ENCODE measurements at places on chromosomes 6 and 20.

DNA sequence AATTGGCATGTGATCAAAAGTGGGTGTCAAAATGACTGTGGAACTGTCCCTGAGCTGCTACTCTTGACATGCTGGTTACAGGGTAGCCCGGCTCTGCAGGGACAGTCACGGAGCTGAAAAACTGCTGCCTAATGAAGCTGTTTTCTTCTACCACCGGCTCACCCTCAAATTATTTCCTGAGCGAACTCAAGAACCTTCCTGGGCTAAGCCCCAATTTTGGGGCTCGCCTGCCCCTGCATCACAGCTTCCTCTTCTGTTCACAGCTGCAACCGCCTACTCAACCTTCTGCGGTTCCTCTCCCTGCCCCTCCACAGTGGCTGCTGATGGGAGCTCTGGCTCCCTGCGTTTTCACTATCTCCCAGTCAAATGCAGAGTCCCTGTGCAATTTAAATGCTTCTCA, 110.8 kb upstream of the MLN start:
- ATAC-seq = no peak

GRCh38 chr6:157221049-157221816, 102.1 kb downstream of the TMEM242 start:
- ATAC-seq = peak; percentile 64

DNA sequence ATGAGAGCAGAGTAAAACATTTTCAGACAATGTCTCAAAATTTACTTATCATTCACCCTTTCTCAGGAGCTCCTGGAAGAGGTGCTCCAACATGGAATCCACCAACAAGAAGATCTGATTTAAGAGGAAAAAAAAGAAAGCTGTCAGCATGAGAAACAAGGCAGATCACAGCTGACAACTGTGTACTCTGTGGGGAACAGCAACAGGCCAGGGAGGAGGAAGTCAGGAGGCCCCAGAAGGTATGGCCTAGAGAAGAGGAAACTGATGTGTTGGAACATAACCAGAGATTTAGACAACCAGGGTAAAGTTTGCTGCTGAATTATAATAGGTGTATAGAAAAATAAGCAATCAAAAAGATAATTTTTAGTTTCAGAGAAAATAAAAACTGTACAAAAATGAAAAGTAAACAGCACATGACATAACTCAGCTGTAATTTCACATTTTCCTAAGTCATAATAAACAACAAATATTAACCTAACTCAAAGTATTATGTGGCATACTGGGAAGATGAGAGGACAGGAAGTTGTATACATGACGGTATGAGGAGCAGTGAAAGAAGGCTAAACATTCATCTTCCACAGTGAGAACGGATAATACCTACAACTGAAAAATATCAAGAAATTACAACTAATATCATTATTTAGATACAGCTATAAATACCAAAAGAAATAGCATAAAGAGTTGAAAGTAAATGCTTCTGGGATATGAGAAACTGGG, 113.6 kb upstream of the EMILIN3 start:
- ATAC-seq = no peak

DNA sequence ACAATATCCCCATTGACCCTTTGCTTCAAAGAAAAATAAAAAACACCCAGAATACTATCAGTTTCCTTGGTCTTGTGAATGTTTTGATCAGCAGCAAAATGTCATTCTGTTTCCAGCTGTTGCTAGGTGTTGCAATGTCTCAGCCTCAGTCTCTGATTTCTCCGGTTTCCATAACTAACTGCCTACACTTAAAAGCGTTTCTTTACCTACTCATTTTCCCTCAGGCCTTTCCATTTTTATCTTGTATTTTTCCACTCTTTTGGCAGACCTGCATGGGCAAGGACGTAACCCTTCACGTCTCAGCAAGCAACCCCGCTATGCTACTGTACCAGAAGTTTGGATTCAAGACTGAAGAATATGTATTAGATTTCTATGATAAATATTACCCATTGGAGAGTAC, 49.4 kb downstream of the KAT14 start:
- no peak for ATAC-seq

DNA sequence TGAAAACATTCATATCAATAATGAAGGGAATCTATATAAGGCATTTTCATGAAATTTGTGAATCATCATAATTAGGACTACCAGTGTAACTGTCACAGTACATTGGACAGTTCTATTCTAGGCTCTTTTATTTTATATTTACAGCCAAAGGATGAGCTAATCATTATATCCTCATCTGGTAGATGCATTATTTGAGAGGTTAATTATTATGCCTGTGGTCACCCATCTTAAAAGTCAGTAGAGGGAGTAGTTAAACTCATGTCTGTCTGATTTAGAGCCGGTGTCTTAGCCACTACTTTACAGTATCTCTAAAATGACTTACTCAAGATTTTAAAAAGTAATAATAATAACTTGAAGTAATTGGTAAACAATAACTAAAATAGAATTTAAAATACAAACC, 899.3 kb upstream of the MAP3K7 start:
- no peak for ATAC-seq

- ATAC-seq = no peak
These were observed 52.5 kb downstream of the RBL1 start for GRCh38 chr20:37042986-37043972.

DNA sequence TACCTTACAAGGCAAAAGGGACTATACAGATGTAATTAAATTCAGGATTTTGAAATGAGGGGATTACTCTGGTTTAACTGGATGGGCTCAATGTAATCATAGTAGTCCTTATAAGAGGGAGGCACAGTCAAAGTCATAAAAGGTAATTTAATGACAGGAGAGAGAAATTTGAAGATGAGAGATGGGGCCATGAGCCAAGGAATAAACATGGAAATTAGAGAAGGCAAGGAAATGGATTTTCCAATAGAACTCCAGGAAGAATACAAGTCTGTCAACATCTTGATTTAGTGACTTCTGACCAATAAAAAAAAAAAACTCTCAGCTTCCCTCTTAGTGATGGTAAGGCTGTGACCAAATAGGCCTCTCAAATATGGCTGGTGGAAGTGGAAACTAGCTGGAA, 101.9 kb upstream of the BEND3 start:
- ATAC-seq = no peak

- ATAC-seq = no peak
These were observed 86.6 kb downstream of the THBS2 start for GRCh38 chr6:169166896-169167580.

DNA sequence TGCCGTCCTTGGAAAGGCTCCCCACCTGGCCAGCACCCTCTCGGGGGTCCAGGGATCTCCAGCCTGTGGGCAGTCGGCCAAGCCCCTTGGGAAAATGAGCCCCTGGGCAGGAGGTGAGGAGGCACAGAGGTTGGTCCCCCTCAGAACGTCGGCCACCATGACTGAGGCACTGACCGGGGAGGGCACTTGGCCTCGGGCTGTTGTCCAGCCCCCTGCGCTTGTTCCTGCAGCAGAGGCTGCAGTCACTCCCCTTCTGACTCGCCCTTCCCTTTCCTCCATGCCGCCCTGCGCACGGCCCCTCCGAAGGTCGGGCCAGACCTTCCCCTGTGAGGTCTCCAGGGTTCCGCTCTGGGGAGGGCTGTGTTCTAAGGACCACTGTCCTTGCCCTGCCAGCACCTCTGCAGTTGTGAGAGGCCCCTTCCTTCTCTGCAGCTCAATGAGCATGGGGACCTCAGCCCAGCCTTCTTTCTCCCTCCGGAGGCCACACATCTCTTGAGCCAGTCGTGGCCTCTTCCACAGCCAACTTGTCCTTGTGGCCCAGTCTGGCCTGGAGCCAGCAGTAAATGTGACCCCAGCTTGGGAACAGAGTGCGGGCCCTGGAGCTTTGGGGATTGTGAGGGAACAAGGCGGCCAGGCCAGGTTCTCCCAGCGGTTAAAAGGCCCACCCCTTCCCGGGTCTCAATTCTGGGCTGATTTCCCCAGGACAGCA, 195.5 kb downstream of the DLL1 start:
- no peak for ATAC-seq

DNA sequence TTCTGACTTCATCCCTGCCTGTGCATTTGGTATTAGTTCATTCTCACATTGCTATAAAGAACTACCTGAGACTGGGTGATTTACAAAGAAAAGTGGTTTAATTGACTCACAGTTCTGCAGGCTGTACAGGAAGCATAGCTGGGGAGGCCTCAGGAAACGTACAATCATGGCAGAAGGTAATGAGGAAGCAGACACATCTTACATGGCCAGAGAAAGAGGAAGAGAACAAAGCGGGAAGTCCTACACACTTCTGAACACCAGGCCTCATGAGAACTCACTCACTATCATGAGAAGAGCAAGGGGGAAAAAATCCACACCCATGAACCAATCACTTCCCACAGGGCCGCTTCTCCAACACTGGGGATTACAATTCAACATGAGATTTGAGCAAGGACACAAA, 303.9 kb downstream of the CBLN4 start:
- no peak for ATAC-seq

GRCh38 chr6:136072691-136073090, 177.4 kb downstream of the MTFR2 start:
- ATAC-seq = no peak

- ATAC-seq = no peak
These were observed 25.5 kb downstream of the RWDD2A start for GRCh38 chr6:83218646-83219045.

GRCh38 chr6:157718503-157719187, 104.4 kb upstream of the SNX9 start:
- no peak for ATAC-seq

GRCh38 chr20:61629602-61630390, 377.7 kb downstream of the CDH4 start:
- no peak for ATAC-seq

GRCh38 chr6:20099156-20099555, 113.1 kb downstream of the MBOAT1 start:
- no peak for ATAC-seq

GRCh38 chr20:17902531-17903083, 66.0 kb downstream of the SNX5 start:
- ATAC-seq = no peak

GRCh38 chr6:33319939-33320314, 2.4 kb upstream of the ZBTB22 start:
- ATAC-seq = no peak

DNA sequence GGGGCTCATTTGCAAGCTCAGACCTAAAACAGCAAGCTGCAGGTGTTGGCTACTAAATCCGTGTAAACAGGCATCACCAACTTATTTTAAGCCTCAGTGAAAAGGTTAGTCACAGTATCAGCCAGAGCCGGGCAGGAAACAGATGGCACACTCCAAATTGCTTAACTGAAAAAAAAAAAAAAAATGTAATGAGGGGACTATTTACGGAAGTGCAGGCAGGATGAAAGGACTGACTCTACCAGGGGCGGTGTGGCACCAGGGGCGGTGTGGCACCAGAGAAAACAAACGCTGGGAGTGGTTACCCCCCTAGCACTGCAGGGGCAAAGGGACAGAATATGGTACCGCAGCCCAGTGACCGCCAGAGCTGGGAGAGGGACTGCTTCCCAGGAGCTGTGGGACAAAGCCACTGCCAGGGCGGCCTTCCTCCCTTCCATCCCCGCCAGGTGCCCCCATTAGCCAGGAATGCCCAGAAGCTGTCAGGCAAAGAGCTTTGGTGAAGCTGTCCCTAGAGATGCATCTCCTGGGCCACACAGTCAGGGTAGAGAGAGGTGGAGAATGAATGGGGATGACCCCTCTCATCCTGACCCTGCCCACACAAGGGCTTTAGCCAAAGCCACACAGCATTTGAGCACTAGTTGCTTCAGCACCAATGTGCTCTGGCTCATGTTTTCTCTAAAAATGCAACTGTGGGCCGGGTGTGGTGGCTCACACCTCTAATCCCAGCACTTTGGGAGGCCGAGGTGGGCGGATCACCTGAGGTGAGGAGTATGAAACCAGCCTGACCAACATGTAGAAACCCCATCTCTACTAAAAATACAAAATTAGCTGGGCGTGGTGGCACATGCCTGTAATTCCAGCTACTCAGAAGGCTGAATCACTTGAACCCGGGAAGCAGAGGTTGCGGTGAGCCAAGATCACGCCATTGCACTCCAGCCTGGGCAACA, 39.6 kb upstream of the GFOD1 start:
- peak; percentile 60 for ATAC-seq

DNA sequence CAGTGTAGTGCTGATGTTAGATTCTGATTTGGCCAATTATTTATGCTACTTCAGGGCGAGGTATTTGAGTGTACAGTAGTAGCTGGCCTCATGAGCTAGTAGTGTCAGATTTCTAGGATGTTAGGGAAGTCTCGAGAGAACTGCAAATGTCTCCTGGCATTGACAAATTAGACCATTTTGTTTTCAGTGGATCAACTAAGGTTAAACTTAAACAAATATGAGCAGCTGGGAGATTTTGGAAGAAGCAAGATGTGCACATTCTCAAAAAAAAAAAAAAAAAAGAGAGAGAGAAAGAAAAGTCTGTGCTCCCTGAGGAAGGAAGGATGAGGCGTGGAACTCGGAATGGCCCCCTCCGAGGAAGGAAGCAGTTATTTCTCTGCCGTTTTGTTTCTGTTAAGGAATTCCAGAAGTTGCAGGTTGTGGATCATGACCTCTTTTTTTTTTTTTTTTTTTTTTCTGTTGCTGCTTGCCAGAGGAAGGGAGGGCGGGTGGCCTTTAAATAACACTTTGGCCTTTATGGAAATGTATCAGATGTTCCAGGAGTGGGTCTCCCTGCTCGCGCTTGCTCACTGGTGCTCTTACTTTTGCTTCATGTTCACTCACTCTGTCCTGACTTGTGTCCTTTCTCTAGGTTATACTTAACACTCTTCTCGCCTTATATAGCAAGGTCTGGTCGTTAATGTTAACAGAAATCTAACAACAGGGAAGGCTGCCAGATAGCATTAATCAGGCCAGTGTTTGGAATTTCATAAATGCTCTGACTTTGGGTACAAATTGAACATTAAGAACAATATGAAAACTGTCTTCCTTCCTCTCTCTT, 124.4 kb downstream of the TCP11 start:
- ATAC-seq = peak; percentile 68

- ATAC-seq = no peak
These were observed 3.8 kb downstream of the COL21A1 start for GRCh38 chr6:56243518-56244070.

DNA sequence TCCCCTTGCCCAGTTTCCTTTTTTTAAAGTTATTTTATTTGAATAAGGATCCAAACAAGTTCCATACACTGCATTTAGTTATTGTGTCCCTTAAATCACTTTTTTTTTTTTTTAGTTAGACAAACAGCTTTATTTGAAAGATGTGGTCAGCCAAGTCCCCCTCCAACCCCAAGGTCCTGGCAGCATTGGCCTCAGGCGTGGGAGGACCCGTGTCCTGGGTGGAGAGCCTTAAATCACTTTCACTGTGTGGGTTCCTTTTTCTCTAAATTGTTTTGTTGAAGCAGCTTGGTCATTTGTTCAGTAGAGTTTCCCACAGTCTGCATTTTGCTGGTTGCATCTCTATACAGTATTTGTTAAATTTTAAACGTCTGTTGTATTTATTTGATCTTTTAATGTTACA, 5.2 kb upstream of the TBCC start:
- ATAC-seq = no peak

GRCh38 chr20:2037296-2037914, 43.5 kb upstream of the PDYN start:
- ATAC-seq = no peak

- no peak for ATAC-seq
These were observed 2.4 kb downstream of the DSP start for GRCh38 chr6:7543789-7544424.

- no peak for ATAC-seq
These were observed 63.7 kb upstream of the CBLN4 start for GRCh38 chr20:56069016-56069415.

All from SK-N-SH treated with all-trans-retinoic acid at 6 μM for 48 hours (cell line).